ENCODE measurements at places on chromosomes 7 and 10.

DNA sequence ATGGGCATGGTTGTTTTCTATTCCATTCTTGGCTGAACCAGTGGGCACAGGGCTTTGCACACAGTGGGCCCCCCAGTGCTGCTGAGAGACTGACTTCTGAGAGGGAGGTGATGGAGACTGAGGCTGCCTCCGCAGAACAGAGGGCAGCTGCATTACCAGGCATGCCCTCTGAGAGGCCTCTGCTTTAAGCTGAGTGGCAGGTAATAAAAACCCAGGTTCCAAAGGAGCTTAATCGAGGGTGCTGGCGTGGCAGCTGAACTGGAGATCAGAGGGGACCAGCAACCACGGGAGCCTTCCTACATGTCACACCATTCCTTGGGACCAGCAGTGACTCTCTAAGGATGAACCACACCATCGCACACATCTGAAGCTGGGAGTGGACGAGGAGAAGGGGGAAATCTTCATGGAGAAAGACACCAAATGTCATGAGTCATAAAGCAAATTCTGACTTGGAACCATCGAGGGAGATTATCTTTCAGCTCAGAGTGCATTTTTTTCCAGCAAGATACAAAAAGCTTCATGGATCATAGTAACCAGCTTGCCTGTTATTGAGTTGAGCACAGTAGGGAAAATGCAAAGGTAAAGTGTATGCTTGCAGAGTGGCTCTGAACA is 24.6 kb downstream of the HIPK2 start:
- DNase-seq = no peak

- no peak for DNase-seq
Observed at GRCh38 chr10:11670381-11670780, 58.9 kb upstream of the USP6NL start.

DNA sequence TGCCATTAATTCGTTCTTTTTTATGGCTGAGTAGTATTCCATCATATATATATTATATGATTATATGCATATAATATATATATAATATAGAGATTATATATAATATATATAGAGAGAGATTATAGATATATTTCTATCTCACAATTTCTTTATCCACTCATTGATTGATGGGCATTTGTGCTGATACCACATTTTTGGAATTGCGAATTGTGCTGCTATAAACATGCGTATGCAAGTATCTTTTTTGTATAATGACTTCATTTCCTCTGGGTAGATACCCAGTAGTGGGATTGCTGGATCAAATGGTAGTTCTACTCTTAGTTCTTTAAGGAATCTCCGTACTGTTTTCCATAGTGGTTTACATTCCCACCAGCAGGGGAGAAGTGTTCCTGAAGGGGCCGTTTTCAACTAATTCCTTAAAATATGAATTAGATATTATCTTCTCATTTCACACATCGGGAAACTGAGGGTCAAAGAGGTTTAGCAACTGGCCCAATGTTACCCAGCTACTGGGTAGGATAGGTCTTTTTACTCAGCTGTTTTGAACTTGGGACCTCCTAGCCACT is 16.5 kb downstream of the NFE2L3 start:
- DNase-seq = no peak

- no peak for DNase-seq
Observed at GRCh38 chr10:117470733-117471132, 71.8 kb upstream of the EMX2 start.

- no peak for DNase-seq
Observed at GRCh38 chr7:22147868-22148267, 202.2 kb upstream of the CDCA7L start.

GRCh38 chr7:32892521-32893206 is 1.1 kb upstream of the KBTBD2 start:
- DNase-seq = peak; percentile 37

GRCh38 chr7:74505471-74506324 is 52.0 kb downstream of the GTF2IRD1 start:
- DNase-seq = no peak

GRCh38 chr10:16297642-16298041 is 139.2 kb upstream of the PTER start:
- DNase-seq = no peak

- DNase-seq = peak; percentile 75
Observed at GRCh38 chr10:26860102-26860442, 686 bp downstream of the ABI1 start.

GRCh38 chr7:66921918-66922486 is 977 bp downstream of the TMEM248 start:
- DNase-seq = no peak

DNA sequence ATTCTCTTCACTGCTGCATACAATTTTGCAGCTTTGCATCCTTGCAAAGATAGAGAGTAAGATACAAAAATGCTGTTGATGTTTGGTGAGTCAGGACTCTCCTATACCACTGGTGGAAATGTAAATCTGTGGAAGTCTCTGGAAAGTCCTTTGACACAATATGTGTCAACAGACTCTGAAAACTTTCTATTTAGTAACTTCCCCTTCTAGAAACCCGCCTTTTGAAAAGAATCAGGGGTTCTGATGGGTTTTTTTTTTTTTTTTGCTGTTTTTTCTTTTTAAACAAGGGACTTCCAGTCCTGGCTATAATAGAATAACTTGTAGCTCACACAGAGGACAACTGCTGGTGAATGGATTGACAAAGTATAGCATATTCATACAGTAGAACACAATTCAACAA is 16.4 kb downstream of the NOD1 start:
- DNase-seq = no peak

DNA sequence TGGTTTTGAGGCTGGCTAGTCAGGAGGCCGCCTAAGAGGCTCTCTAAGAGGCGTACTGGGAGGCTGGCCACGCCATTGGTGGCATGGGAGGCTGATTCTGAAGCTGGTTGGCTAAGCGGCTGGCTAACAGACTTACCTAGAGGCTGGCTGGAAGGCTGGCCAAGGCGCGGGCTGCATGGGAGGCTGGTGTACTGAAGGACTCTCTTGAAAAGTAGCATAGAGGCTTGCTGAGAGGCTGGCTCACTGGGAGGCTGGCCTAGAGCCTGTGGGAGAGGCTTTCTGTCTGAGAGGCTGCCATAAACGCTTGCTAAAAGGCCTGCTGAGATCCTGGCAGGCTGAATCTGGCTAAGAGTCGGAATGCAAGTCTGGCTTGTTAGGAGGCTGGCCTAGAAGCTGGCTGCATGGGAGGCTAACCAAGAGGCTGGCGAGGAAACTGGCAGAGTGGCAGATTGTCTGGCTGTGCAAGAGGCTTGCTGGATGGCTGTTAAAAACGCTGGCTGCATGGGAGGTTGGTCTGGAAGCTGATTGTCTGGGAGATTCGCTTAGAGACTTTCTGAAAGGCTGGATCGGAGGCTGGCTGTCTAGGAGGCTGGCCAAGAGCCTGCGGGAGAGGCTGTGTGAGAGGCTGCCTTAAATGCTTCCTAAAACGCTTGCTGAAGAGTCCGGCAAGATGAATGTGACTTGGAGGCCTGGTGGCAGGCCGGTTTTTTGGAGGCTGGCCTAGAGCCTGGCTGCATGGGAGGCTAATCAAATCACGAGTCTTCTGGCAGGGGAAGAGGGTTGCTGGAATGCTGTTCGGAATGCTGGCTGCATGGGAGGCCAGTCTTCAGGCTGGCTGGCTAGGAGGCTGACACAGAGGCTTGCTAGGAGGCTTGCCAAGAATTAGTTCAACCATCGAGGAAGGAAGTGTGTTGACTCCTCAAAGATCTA is 134.2 kb downstream of the OR13A1 start:
- DNase-seq = peak; percentile 67

- DNase-seq = no peak
Observed at GRCh38 chr7:95295397-95295796, 28.9 kb downstream of the PON1 start.

- DNase-seq = no peak
Observed at GRCh38 chr10:132137111-132138072, 49.4 kb upstream of the DPYSL4 start.

DNA sequence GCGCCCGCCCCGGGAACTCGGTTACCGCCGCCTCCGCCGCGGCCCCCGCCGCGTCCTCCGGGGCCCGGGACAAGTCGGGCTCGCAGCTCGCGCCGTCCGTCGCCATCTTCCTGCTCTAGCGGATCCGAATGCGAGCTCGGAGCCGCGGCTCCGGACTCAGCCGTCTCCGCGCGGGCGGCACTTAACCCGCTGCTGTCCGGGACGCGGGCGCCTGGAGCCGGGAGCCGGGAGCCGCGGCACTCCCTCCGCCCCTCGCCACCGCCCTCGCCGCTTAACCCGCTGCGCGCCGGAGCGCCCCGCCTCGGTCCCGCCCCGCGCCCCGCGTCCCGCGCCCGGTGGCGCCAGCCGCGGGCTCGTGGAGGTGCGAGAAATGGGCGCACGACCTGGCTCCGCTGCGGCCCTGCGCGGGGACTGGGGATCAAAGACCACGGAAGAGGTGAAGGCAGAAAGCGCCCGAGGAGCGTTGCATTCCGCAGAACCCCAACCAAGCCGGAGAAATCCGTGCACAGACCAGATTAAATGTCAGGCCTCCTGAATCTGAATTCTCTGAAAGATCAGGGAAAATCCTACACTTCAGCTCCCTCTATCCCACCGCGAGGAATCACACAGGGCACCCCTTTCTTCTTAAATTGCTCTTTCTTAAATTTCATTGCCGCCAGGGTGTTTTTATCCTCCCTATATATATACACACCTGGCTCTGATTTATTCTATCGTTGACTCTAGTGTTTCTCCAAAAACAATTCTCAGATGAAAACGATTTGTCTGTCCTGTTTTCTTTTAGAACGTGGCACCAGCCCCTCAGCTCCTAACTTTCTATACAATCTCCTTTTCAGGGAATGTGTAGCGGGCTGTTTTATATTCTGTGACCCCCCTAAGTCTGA is at the start of gene CTTNBP2:
TSS of gene CTTNBP2 (minus strand) at position 132 of the 881 bp plus-strand sequence. CDS start at position 106, 26 bp downstream.
- DNase-seq = peak; percentile 38

- peak; percentile 32 for DNase-seq
Observed at GRCh38 chr10:48894911-48895802, 44.5 kb downstream of the LRRC18 start.

- DNase-seq = peak; percentile 47
Observed at GRCh38 chr10:30057421-30057841, 2.0 kb downstream of the JCAD start.

DNA sequence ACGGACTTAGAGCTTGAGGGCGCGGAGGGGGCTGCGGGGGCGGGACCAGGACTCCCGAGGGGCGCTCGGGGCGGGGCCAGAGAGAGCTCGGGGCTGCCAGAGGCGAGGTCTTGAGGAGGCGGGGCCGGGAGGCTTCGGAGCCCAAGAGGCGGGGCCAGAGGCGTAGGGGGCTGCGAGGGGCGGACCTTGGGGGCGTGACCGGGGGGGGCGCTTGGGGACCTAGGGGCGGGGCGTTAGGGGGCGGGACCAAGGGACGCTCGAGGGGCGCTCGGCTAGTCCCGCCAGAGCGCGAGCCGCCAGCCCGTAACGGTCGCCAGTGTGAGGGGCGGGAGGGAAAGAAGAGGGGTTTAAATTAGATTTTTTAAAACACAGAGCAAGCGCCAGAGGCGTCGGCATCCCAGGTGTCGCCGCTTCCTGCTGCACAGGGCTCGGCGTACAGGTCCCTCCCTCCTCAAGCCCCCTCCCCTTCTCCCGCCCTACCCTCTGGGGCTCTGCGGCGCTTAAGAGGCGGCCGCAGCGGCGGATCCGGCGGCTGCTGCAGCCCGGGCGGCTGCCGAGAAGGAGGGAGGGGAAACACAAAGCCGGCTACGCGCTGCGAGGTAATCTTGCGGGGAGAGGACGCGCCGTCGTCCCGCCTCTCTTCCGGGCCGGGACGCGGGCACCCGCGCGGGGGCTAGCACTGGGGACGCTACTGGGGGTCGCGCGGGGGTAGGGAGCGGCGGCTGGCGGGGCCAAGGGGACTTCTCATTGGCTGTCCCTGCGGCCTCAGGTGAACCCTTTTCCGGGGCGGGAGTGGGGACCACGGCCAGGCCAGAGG is at the start of gene ADD3:
TSS of gene ADD3 (plus strand) at position 284 of the 817 bp plus-strand sequence. CDS start 92,670 bp downstream, outside the sequence.
- DNase-seq = peak; percentile 89

- peak; percentile 67 for DNase-seq
Observed at GRCh38 chr7:55534262-55534915, 37.9 kb downstream of the VOPP1 start.

All from AG10803 (cell line).